CD4-positive, alpha-beta memory T cell (primary cell): ENCODE measurements at places on chromosomes 2 and 18.

- DNase-seq: peak; percentile 43
These were observed 2.9 kb upstream of the ATOH8 start for GRCh38 chr2:85750587-85751575.

DNA sequence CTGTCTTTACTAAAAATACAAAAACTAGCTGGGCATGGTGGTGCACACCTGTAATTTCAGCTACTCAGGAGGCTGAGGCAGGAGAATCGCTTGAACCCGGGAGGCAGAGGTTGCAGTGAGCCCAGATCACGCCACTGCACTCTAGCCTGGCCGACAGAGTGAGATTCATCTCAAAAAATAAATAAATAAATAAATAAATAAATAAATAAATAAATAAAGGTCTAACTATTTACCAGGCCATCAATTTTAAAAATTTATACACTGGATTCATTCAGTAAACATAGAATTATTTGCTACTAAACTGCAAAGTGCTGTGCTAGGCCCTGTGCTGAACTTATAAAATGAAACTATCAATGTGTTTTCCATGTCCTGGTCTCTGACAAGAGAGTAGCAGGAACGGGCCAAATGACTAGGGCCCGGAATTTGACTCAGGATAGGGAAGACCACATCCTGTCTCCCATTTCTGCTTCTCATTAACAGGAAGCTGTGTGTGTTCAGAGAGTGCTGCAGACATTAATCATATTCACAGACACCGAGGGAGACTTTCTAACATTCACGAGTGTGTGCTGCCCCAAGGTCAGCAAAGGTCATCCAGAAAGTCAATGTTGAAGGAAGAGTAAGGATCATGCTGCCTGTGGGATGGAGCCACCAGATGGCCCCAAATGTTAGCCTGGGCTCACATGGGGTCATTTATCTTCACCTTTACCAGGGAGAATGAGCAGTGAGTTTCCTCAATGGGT is 95.8 kb downstream of the SPP2 start:
- DNase-seq: no peak

GRCh38 chr2:58106896-58107295 is 60.3 kb downstream of the VRK2 start:
- no peak for DNase-seq

DNA sequence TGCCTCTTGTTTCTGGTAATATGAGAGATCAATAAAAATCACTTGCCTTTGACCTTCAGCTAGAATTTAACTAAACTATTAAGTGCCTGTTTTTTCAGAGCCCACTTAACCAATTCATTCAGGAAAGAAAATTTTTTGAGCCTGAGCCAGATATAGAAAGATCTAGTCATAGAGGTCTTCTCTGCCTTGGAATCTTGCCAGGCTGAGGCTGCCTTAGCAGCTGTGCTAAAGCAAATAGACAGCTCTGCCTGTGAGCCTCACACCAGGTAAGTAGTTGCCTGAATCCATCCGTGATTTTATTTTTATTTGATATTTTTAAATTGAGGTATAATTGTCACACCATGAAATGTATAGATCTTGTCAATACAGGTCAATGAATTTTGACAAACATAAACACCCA is 27.4 kb downstream of the EVX2 start:
- no peak for DNase-seq

GRCh38 chr2:42314892-42315468 is 46.0 kb downstream of the COX7A2L start:
- DNase-seq: no peak

GRCh38 chr18:45019469-45019868 is 338.8 kb downstream of the SETBP1 start:
- no peak for DNase-seq

DNA sequence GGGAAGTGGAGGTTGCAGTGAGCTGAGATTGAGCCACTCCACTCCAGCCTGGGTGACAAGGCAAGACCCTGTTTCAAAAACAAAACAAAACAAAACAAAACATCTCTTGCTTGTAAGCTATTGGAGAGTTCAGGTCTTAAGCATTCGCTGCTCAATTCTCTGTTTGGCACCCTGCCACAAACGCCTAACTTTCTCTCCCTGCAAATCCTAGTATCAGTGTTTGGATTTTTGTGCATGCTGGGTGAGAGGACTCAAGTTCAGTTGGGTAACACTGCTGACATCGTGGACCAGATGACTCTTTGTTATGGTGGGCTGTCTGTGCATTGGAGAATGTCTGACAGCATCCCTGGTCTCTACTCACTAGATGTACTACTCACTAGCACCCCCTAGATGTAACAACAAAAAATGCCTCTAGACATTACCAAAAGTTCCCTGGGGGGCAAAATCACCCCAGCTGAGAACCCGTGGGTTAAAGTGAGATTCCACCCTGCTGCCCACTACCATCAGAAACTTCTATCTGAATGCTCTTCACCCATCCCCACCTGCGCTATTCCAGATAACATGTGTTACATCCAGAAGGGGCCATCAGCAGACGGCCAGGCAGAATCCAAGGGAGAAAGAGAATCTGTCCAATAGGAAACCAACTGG is 50.9 kb downstream of the CACNB4 start:
- no peak for DNase-seq

- no peak for DNase-seq
These were observed 317.8 kb upstream of the FANCL start for GRCh38 chr2:58558881-58559280.

GRCh38 chr2:10826026-10826425 is 13.4 kb upstream of the PDIA6 start:
- no peak for DNase-seq

- no peak for DNase-seq
These were observed 51.9 kb downstream of the VRK2 start for GRCh38 chr2:58098254-58099095.

- peak; percentile 24 for DNase-seq
These were observed 193.5 kb downstream of the SPP2 start for GRCh38 chr2:234243871-234244565.

DNA sequence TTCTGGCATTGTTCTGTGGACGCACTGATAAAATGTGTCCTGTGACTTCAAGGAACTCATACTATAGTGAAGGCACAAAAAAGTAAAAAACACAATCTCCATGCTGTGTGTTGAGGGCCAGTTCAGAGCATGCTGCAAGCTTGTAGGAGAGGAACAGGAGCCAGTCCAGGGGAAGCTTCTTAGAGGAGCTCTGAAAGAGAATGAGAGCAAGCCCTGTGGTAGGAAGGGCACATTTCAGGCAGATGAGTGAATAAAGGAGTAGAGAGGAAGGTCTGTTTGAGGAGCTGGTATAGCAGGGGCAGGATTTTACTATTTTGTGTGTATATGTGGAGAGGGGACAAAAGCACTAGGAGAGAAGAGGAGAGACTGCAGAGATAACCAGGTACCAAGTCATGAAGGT is 478.3 kb downstream of the ZEB2 start:
- DNase-seq: no peak

- no peak for DNase-seq
These were observed 28.7 kb upstream of the MFSD6 start for GRCh38 chr2:190379249-190379964.

DNA sequence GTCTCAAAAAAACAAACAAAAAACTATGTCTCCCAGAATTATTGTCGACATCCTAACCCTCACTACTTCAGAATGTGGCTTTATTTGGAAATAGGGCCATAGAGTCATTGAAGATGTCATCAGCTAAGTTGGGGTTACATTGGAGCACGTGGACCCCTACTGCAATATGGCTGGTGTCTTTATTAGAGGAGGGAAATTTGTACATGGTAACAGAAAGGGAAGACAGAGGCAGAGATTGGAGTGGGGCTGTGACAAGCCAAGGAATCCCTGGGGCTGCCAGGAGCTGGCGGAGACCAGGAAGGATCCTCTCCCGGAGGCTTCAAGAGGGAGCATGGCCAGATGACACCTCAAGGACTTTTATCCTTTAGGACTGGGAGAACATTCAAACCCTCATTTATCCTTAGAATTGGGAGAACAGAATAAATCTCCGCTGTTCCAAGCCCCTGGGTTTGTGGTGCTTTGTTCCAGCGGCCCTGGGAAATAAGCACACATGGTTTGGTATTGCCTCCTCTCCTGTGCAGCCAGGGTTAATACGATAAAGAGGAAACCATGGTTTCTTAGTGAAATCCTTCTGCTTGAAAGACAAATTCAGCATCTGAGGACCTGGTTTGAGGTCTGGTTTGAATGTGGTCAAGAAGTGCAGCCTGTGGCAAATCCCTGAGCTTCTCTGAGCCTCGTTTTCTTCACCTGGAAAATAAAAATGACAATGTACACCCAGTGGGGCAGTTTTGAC is 184.7 kb downstream of the MYCN start:
- no peak for DNase-seq

DNA sequence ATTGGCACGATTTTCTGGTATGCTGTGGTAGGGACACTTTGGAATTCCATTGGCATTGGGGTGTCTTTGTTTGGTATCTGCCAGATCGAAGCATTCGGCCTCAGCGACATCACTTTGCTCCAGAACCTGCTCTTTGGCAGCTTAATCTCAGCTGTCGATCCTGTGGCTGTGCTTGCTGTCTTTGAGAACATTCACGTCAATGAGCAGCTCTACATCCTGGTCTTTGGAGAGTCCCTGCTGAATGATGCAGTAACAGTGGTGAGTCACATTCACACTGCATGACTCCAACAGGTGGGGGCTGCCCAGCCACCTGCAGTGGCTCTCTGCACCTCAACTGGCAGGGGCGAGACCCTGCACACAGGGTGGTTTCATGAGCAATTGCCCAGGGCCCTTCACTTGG is 38.4 kb downstream of the SLC9A2 start:
- DNase-seq: no peak

DNA sequence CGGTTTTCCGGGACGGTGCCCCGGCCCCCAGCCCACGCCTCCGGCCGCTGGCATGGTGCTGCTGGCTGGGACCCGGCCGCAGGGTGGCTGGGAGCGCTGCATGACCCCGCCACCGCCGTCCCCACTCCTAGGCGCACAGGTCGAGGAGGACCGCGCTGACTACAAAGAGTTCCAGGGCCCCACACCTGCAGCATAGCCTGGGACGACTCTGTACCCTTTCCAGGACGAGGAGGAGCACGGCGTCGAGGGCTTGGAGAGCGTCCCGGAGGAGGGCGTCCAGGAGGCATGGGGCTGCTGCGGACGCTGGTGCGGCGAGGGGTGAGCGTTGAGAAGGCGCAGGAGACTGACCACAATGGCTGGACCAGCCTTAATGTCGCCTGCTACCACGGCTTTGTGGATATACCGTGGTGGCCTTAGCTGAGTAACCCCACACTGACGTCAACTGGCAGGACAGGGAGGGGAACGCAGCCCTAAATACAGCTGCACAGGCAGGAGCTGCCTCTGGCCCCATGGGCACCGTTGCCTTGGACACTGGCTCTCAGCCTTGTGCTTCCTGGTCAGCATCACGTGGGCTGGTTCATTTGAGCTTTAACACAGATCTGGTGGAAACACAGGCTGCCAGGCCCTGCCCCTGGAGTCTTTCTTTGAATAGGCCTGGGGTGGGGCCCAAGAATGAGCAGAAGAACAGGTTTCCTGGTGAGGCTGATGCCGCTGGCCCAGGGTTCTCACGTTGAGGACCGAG is 40.9 kb upstream of the TRIM43B start:
- DNase-seq: no peak

- no peak for DNase-seq
These were observed 13.3 kb downstream of the UBE2F start for GRCh38 chr2:237980087-237980486.

- peak; percentile 43 for DNase-seq
These were observed at the start of gene ERFE for GRCh38 chr2:238158509-238159070. TSS of gene ERFE (plus strand) at chr2:238158970. CDS start at chr2:238159008, 38 bp downstream.

GRCh38 chr18:43893001-43893637 is 615.8 kb upstream of the SYT4 start:
- no peak for DNase-seq

DNA sequence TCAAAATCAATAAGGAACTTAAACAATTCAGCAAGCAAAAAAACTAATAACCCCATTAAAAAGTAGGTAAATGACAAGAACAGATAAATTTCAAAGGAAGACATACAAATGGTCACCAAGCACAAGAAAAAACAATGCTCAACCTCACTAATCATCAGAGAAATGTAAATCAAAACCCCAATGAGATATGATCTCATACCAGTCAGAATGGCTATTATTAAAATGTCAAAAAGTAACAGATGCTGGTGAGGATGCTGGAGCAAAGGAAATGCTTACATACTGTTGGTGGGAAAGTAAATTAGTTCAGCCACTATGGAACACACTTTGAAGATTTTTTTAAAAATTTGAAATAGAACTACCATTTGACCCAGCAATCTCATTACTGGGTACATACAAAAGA is 538.0 kb downstream of the TMX3 start:
- DNase-seq: no peak

GRCh38 chr2:47501374-47502200 is 98.6 kb downstream of the MSH2 start:
- DNase-seq: no peak

GRCh38 chr2:3827673-3828575 is 124.5 kb downstream of the DCDC2C start:
- no peak for DNase-seq

DNA sequence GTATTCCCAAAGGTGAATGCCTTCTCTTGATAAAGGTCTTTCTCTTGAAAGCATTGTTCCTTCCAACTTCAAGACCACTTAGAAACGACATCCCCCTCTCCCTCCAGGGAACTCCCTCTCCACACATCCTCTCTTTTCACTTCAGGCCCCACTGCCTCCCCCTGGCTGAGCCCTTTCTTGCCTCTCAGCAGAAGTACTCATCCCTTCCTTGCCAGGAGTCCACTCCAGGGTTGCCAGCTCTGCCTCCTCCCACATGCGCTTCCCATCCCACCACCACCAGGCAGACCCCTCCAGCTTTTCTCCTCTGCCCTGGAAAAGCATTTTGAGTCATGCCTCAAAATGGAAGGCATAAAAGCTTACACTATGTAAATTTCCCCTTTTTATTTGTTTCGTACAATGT is 126.3 kb upstream of the SALL3 start:
- DNase-seq: no peak

DNA sequence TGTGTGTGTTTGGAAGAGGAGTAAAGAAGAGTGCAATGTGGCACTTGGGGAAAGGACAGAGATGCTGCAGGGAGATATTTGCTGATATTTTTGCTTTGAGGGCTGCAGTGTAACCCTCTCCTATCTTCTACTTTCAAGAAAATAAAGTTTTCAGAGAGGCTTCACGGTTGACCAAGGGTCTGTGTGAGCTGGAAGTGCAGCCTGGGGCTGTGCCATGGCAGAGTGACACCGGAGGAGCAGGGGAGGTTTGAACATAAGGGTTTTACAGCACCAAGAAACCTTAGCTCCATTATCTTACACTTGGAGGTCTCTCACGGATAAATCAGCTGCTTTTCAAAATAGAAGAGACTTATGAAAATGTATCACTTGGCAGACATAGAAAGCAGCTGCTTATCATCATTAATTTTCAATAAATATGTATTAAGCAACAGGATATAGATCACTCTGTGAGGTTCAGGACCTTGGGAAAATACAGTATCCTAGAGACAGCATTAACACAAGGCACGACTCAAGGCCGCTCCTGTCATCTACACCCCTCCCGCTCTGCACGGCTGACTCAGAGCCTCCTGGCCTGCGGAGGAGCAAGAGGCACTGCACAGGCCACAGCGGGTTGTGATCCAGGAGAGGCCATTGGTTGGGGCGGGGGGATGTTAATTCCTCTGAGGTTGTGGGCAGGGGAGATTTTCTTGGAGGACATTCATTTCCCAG is 127.8 kb downstream of the COPS8 start:
- DNase-seq: no peak

GRCh38 chr2:62149708-62150107 is 46.2 kb upstream of the B3GNT2 start:
- no peak for DNase-seq

GRCh38 chr2:83015900-83016299 is 1443.2 kb downstream of the SUCLG1 start:
- no peak for DNase-seq
